ENCODE measurements at places on chromosomes 7 and 10. TPM values are rescaled to one million over a fixed set of nuclear protein-coding genes. Genes with fewer than 3 reads are reported as not detected.

DNA sequence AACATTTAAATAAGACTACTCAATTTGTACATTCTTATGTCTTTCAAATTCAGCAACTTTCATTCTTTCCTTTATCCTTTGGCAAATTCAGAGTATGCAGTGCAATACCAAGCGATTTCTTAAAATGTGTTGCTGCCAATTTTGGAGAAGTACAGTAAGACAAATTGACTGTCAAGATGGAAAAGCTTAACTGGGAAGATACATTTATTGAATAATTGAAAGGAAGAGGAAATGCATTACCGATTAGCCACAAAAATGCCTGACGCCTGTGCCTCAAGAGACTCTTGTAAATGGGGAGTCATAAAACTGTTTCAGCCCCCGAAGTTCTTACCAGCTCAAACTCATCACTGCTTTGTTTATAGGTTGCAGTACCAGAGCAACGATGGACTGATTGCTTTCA is 373.3 kb upstream of the GALNT17 start:
- DNase-seq: no peak

- peak; percentile 96 for DNase-seq
Observed at GRCh38 chr10:102344067-102344466, 51.4 kb upstream of the NFKB2 start.

GRCh38 chr7:83882551-83882950 is 233.6 kb upstream of the SEMA3E start:
- peak; percentile 60 for DNase-seq

- no peak for DNase-seq
Observed at GRCh38 chr7:121304102-121304658, 24.6 kb upstream of the WNT16 start.

Gene ACBD7
- 0.13 TPM for total RNA-seq

- DNase-seq: no peak
Observed at GRCh38 chr7:137096607-137097006, 228.2 kb downstream of the CHRM2 start.

Gene WNT2
- under 0.01 TPM for total RNA-seq

DNA sequence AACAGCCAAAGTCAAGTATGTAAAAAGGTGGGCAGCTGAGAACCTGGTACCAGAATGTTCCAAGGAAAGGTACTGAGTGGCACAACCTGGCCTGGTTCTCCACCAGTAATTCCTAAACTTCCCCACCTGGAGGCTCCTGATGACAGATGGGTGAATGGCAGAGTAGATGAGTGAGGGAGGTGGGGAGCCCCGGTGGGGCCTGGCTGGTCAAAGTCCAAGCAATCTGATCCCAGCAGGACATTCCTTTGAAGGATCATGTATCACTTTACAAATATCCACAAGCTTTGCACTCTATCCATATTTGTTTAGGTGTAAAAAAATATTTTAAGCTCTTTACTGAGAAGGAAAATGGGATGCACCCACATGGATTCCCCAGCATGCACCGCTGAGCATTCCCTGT is 250.2 kb downstream of the DPP6 start:
- DNase-seq: no peak

Gene DPP6
- not detected for total RNA-seq

GRCh38 chr7:155724327-155725005 is 80.0 kb downstream of the RBM33 start:
- no peak for DNase-seq

Gene CALHM3
- not detected for total RNA-seq

GRCh38 chr7:105454921-105455320 is 66.2 kb upstream of the SRPK2 start:
- DNase-seq: peak; percentile 85

- no peak for DNase-seq
Observed at GRCh38 chr7:7672545-7673239, 32.1 kb downstream of the UMAD1 start.

- no peak for DNase-seq
Observed at GRCh38 chr10:60508831-60509230, 119.2 kb upstream of the ANK3 start.

Gene PTF1A
- total RNA-seq: not detected

Gene SEC61A2
- 9.5 TPM for total RNA-seq

GRCh38 chr7:107180378-107180777 is 11.6 kb downstream of the HBP1 start:
- DNase-seq: peak; percentile 75

Gene OR2A1
- not detected for total RNA-seq

Gene CFAP58
- 1.2 TPM for total RNA-seq
